ENCODE measurements at places on chromosomes 5 and 9. TPM values are rescaled to one million over a fixed set of nuclear protein-coding genes. Genes with fewer than 3 reads are reported as not detected.

IFNA17 gene
- total RNA-seq, result not detected

MSX2 gene
- 0.90 TPM for total RNA-seq

PCDHGC5 gene
- total RNA-seq, result 1.4 TPM

LCN6 gene
- not detected for total RNA-seq

ENHO gene
- 5.0 TPM for total RNA-seq

STPG3 gene
- total RNA-seq, result not detected

FUT7 gene
- not detected for total RNA-seq

DCTN3 gene
- 104 TPM for total RNA-seq

IL5 gene
- total RNA-seq, result not detected

MATR3 gene
- 175 TPM for total RNA-seq

DNA sequence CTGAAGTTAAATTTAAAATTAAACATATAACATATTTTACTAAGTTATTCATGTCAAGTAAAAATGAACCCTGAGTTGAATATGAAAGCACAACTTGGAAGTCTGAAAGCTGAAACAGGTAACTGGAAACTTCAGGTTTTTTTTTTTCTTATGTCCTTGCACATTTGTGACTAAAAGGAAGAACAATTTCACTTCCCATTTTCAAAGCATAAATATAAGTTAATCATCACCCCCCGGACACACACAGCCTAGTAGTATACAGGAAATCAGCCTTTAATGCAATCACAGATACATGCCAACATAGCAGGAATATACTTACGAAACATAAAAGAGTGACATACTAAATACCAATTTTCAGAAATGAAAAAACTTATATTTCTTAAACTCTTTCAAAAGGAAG is 225.9 kb downstream of the RFX3 start:
- no peak for DNase-seq

DNA sequence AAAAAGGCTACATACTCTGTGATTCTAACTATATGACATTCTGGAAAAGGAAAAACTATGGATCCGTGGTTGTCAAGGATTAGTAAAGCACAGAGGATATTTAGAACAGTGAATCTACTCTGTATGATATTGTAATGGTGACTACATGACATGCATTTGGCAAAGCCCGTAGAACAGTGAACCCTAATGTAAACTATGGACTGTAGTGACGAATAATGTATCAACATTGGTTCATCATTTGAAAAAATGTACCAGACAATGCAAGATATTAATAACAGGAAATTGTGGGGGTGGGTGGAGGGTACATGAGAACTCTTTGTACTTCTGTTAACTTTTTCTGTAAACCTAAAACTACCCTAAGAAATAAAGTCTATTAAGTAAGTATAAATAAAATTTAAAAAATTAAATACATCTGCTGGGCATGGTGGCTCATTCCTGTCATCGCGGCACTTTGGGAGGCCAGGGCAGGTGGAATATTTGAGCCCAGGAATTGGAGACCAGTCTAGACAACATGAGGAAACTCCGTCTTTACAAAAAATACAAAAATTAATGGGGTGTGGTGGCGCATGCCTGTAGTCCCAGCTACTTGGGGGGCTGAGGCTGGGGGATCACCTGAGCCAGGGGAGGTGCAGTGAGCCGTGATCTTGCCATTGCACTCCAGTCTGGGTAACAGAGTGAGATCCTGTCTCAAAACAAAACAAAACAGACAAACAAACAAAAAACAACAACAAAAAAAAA is 101.7 kb upstream of the TBC1D2 start:
- no peak for DNase-seq

DNA sequence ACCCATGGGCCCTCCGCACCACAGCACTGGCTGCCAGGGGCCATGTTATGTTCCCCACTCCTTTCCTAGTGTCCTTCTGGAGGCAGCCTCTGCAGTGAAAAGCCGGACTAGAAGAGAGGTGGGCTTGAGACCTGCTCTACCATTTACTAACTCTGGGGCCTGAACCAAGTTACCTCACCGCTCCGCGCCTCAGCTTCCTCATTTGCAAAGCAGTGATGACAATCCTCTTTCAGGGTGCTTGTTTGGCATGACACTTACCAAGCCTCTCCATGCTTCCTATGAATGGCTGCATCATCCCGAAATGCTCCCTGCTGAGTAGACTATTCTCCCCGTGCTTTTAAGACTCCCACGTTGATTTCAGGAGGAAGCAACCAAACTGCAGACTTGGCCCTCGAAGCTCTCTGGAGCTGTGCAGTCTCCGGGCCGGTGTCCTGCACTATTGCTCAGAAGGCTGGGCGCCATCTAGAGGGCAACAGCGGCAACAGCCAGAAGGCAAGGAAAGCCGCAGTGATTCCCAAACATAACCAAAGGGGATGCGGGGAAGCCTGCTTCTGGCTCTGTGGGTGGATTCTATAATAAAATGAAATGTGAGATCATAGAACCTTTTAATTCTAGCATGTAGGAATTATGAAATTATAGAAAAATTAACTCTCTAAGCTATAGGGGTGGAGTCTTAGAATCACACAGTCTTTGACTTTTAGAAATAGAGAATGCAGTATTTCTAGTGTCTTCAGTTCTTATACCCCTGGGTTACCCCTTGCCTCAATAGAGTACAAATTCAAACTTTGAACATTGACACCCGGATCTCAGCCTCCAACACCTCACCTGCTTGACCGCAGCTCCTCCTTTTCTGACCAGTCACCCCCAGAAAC is 599.8 kb upstream of the BRINP1 start:
- DNase-seq, result peak; percentile 49

GRCh38 chr9:8600914-8601680 is 801.5 kb upstream of the DMAC1 start:
- DNase-seq, result peak; percentile 28

DNA sequence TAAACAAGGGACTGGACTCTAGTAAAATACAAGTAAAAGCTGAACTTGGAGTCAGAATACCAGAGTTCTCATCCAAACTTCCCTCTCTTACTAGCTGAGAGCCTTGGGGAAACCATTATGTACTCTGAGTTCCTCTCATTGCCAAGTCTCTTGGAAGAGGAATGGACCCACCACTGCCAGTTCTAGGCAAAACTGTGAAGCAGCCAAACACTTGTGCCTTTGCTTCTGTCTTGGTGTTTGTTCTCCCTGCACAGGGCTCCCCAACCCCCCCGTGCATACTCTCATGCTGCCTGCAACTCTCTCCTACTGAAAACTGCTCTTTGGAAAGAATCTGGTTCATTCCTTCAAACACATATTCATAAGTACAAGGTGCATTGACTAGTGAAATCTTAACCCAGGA is 102.6 kb downstream of the PDZD2 start:
- no peak for DNase-seq

- no peak for DNase-seq
Observed at GRCh38 chr9:16401701-16402100, 468.8 kb downstream of the BNC2 start.

DNA sequence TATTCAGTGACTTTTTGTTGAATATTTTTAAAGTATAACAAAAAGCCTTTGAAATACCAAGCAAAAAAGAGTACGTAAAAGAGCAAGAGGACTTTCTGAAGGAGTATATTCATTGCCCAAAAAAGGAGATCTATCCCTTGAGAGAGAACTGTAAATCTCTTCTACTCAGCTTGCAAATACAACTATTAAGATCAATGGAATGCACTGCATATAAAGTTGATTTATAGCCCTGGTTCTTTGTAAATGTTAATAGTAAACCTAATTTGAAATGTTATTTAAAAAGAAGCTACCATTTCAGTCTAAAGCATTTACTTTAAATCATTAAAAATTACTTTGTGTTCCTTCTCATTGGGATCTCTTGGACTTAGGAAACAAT is 168.1 kb downstream of the PDE4D start:
- DNase-seq, result no peak

DNA sequence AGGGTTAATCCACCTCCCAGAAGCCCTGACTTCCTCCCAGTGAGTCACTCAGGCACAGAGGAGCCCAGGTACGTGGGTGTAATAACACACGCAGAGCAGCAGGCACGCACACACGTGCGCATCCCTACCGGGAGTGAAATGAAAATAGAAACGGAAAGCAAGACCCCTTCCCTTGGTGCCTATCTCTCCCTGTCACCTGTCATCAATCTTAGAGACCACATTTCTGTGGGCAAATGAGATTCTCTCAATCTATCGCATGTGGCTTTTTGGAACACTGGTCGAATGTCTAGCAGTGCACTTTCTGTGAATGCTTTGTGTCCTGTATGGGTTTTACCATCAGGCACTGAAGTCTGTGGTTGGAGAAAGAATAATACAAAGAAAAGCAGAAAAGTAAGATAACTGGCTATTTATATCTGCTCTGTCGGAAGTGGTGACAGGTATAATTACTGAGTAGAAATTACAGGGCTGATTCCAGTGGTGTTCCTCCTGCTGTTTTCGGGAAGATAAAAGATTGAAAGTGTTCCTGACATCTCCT is 137.7 kb upstream of the GRIA1 start:
- no peak for DNase-seq

DNA sequence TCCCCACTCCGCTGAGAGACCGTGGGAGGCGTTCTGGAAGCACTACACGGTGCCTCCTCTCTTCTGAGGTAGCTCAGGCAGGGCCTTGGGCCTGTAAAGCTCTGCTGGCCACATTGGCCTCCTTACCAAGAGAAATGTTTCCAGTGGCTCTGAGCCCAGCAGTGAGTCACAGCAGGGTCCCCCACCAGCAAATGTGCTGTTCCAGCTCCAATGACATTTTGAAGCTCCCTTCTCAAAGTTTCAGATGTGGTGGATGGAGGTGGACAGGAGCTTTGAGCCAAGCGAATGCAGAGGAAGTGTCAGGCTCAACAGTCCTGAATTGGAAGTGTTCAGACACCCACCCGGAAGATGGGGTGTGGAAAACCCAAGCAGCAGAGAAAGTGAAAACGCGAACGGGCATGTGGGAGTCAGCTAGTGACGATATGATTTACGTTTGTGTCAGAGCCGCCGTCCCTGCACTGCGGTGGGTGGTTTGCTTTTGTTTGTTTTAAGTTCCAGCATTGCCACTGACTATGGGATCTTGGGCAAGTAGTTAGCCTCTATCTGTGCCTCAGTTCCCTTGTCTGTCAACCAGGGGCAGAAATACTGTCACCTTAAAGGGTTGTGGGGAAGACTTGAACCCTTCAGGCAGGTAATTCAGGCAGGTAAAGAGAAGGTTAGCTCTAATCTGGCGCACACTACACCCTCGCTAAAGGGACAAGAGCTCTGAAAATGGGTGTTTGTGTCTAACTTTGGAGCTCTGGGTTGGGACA is 38.2 kb downstream of the C5orf15 start:
- DNase-seq, result peak; percentile 69

GRCh38 chr5:178768371-178769260 is 38.2 kb upstream of the ZNF354A start:
- DNase-seq, result no peak

DNA sequence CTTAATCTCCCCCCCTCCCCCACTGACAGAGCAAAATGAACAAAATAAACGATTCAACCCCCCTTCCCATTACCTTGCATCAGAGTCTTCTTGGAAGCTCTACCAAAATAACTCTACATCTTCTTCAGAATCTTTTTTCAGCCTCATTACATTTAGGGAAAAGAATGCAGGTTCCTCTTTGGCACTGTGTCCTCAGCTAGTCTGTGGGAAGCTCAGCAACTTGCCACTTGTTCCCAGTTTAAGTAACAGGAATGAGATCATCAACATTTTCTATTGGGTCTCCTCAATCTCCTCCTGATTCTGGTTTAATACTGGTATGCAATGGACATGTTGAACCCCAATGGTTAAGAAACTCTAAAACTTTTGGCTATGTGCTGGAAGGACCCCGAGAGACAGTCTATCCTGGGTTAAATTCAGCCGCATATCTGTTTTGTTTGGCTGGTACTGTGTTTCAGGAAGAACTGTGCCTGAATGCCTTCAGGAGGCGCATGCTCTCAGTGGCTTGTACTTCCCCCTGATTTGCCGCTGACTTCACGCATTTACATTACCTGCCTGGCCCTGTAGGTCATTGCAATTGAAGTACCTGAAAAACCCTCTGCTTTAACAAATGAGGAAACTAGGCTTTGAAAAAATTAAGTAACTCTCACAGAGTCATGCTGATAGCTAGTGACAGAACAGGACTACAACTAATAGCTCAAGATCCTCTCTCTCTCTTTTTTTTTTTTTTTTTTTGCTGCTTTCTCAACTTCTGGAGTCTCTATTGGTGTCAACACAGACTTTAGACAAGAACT is 78.1 kb upstream of the HMHB1 start:
- DNase-seq, result no peak

DNA sequence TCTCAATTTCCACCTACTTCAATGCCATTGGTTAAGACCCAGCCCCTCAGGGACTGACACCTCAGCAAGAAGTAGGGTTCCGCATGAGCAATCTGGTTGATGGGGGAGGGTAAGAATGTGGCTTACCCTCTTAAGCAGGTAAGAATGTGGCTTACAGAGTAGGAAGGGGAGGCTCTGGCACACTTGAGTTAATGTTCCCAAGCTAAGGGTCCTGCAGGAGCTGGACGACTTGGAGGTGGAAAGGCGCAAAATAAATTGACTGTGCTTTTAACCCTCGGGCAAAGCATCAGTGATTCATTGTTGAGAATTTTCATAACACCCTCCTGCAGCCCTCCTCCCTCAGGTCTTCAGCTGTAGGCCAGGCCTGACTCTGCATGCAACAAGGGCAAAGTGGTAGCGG is 24.9 kb upstream of the ADRA1B start:
- no peak for DNase-seq
